Epithelial cell of prostate (primary cell): ENCODE measurements at places on chromosomes 4 and X.

DNA sequence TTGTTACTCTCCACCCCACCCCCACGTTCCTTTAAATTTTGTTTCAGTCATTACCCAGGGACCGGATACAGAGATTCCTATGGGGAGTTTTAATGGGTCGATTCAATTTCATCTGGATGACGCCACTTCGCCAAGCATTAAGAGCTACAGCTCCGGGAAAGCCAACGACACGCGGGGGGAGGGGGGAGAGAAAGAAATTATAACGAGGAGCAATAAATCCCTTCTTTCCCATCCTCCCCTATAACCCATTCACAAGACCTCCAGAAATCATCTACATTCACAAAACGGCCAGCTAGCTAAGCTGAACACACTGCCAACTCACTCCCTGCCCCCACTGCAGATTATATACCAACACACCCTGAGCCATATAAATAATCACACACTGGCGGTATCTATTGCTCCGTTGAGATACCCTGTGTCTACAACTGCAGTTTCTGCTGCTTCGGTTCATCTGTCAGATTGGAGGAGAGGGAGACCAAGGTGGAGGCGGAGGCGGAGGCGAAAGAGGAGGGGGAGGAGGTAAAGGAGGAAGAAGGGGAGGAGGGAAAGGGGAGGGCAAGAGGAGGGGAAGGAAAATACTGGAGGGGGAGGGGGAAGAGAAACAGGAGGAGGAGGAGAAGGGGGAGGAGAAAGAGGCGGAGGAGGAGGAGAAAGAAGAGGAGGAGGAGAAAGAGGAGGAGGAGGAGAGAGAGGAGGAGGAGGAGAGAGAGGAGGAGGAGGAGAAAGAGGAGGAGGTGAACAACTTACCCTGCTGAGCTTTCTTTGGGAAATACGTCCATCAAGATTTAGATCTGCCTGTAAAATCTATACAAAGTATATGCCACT, 113.9 kb upstream of the VAMP7 start:
- no peak for DNase-seq

DNA sequence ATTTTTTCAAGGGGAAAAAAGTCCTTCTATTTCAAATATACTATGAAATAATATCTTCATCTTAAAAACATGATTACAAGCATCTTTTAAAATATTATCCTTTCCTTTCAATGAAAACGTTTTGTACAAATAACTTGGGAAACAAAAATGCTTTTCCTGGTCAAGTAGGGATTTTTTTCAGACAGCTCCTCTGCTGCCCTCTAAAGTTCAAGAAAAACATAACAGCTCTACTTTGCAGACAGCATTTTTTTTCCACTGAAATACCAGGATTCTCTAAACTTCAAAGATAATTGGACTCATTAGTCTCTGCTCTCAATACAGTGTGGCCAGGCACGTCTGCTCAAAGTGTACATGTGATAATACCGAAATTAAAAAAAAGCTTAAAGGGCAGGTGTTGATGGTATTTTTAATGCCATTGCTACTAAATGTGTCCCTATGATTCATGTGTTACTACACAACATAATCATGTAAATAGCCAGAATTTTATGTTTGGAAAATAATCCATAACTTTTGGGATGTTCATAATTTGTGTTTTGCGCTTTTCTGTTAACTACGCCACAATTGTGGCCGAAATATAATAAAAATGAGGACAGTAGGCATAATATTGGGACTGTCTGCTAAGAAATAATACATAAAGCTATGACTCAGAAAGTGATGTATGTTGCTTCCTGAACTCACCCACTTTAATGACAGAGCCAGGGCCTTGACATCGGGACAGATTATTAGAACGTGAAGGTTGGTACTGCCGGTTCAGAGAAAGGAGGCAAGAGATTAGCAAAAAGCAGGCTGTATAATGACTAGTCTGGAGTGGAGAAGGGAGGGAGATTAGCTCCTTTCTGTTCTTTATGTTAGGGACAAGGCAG, 478.9 kb downstream of the KCNIP4 start:
- no peak for DNase-seq

- DNase-seq, result no peak
Measured at GRCh38 chr4:189278597-189279165, 662.0 kb upstream of the FRG1 start.

- no peak for DNase-seq
Measured at GRCh38 chr4:16717266-16717970, 181.0 kb downstream of the LDB2 start.

- no peak for DNase-seq
Measured at GRCh38 chr4:6425336-6425735, 47.1 kb downstream of the PPP2R2C start.
